ENCODE measurements at places on chromosomes 4 and X.

- DNase-seq: no peak
These were observed 163.7 kb downstream of the SMIM20 start for GRCh38 chr4:26077756-26078155.

GRCh38 chr4:177528620-177529019 is 86.4 kb upstream of the AGA start:
- DNase-seq: no peak

DNA sequence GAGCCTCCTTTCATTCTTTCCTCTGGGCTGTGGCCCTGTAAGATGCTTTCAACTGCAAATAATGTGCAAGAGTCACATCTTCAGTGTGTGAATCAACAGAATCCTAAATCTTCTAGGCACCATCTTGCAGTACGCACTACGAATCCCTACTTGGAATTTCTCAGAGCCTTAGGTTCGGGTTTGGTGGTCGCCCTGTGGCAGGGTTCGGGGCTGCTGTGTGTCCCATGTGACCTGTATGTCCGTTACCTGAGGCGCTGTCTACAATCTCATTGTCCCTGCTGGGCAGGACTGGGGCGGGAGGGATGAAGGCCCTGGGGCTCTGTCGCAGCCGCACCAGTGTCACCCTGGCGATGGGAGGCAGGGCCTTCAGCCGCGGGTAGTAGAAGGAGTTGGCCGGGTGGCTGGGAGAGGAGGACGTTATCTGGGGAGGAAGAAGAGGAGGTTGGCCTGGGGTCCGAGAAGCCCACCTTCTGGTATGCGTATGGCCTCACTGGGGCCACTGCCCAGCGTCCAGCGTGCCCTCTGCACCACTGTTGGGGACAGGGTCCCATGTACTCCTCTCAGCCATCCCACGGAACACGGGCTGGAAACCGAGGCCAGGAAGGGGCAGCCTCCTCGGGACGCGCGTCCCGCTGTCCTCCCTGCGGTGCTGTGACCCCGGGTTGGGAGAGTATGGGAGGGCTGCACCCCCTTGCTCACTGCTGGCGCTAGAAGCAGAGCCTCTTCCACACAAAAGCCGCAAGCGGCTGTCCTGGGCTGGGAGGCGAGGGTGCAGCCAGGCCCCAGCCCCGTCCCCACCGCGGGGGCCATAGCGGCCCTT is 2.0 kb downstream of the SPON2 start:
- no peak for DNase-seq

- DNase-seq: no peak
These were observed 16.0 kb upstream of the UVSSA start for GRCh38 chr4:1330761-1331590.

DNA sequence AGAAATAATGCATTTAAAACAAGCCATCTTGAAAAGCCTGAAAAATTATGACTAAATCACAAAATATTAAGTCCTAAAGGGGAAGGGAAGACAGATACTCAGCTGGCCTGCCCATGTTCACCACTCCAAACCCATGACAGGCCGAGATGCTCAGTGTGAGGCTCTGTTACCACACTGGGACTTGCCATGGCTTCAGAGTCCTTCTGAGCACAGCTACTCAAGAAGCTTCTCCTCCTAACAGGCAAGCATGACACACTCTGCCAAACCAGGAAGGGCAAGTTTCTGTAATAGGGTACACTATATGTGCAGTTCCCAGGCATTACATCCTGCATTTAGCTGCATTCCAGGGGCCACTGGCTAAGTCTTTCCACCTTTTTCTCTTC is 34.0 kb upstream of the CYBB start:
- no peak for DNase-seq

DNA sequence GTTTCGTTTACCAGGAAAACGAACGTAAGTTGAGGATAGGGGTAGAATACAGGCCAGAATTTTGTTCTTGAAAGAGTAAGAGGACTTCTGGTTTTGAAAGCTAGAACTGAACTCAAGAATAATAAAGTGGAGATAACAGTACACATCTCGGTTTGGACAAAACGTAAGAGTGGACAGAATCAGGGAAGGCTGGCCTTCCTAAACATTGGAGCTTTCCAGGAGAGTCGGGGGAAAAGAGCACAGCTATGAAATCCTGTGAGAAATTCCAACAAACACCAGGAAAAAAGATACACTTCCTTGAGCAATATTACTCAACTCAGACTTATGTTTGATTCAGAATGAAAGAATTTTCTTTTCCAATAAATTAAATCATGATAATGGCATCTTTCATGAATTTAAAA is 1.2 kb downstream of the CTSO start:
- peak; percentile 19 for DNase-seq

- DNase-seq: no peak
These were observed 33.1 kb upstream of the GPR34 start for GRCh38 chrX:41655631-41656030.

DNA sequence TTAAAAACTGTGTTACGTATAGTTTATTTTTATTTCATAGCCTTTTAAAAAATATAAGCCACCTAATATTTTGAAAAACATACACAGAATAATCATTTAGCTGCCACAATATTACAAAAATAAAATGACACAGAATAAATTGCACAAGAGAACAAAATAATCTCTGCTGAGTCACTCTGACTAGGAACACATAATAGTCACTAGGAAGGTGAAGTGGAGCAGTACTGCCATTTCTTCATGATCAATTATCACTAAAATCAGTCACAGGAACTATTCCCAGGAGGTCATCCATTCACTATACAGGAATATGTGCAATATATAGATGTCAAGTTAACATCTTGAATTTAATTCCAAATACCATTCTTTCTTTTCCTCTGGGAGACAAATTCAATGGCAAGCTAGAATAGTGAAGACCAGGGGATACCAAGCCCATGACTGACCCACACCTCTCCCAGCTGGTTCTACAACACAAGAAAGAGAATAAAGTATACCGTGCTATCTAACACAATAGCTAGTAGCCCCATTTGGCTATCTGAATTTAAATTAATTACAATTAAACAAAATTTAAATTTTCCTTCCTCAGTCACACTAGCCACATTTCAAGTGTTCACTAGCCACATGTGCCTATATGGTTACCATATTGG is 5.9 kb downstream of the SMIM43 start:
- DNase-seq: no peak

DNA sequence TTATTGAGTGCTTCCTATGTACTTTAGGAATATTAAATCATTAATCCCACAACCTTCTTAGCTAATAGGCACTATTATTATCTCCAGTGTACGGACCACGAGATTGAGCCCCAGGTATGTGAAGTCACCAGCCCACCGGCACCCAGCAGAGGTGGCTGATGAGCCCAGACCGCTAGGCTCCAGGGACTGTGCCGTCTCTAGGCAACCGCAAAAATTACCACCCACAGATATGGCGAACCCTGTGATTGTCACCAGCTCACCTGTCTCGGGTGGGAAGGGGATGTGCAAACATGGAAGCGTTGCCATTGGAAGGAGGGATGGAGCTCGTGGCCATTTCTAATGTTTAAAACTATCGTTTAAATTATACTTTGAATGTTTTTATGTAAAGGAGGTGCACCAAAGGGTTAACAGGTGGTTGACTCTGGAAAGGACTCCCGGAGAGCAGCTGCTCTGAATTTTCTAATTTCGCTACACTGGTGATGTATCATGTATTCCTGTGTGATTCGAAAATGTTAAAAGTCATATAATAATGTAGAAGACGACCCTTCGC is 21.0 kb upstream of the JAKMIP1 start:
- no peak for DNase-seq

DNA sequence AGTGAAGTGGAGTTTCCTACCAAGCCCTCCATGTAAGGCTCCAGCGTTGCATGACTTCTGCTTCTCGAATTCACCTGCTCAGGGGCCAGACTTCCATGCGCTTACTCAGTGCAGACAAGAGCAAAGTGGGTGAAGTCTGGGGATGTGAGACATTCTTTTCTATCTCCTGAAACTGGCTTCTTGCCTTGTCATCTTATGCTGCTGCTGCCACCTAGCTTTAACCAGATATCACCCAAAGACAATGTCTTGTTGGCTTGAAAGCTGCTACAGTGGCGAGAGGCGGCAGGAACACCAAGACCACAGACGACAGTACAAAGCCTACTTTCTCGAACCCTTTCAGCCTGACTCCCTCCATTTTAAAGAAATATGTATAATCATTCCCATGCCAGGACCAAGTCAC is 103.6 kb upstream of the ADGRG2 start:
- DNase-seq: peak; percentile 10

- DNase-seq: no peak
These were observed 14.4 kb downstream of the BCOR start for GRCh38 chrX:40083120-40083978.

GRCh38 chrX:45811326-45811725 is 610.6 kb upstream of the DIPK2B start:
- DNase-seq: no peak

DNA sequence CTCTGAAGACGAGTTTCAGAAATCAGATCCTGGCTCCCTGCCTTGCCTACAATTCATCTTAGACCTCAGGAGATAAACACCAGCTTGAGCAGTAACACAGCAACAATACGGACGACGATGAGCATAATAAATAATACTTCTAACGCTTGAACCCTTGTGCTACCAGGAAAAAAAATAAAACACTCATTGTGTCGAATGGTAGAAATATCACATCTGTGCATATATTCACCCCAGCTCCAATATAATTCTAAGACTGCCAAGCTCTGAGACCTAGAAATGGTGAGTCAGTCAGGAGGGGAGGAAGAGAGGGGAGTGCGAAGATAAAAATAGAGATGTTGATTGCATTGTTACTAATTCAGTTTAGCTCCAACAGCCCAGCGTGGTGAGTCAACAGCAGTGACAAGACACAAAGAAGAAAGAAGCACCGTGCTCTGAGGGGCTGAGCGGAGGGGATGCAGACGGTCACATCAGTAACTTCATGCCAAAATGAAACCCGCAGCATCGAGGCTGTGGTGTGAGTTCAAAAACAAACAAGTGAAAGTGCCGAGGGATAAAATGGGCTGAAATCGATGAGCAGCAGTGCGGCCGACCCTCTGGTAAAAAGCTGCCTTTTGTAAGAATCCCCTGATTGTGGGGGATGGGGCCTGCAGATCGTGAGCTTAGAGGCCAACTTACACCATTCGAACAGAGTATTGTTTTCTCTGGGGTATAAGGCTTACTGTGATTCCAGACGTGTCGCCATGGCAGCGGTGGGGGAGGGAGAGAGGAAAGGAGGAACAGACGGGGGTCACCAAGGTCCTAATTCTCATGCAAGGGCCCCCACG is 150.4 kb downstream of the MGST2 start:
- no peak for DNase-seq

GRCh38 chrX:72020204-72020603 is 109.6 kb downstream of the NHSL2 start:
- no peak for DNase-seq

DNA sequence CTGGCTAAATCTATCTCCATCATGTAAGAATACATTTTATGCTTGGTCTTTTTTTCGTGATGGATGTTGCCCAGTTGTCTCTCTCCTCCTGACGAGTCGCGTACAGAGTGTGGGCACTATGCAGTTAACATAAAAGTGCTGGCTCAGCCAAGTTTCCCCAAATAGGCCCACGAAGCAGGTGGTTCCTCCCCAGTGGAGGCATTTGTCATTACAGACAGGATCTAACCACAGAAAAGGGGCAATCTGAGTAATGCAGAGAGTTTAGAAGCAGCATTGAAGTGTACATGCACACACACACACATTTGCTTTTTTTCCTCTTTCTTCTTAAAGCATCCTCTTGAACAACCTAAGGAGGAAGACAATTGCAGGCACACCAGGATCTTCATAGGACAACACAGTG is 188.7 kb upstream of the VCX start:
- no peak for DNase-seq

All from ACHN (cell line).